Renal cortex interstitium (tissue), 15 donors: ENCODE measurements at places on chromosomes 2 and 18. TPM values are rescaled to one million over a fixed set of nuclear protein-coding genes. Genes with fewer than 3 reads are reported as not detected.

Gene TRIM43
- 1.00 TPM for polyA plus RNA-seq

DNA sequence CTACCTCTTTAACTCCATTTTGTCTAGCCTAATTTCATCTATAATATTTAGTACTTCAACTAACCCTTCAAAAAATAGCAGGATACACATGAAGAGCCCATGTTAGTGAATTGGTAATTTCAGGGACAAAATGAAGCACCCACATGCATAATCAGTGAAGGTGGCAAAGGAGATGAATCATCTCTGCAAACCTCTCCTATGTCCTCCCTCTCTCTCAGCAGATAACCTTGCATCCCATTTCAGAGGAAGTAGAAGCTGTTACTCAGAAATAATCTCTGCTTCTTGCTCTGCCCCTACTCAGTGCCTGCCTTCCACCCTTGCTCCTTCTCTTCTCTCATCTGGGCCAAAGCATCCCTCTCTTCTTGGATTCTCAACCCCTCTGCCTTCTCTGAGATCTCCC lies 60.2 kb upstream of the CAVIN2 start:
- DNase-seq = no peak

DNA sequence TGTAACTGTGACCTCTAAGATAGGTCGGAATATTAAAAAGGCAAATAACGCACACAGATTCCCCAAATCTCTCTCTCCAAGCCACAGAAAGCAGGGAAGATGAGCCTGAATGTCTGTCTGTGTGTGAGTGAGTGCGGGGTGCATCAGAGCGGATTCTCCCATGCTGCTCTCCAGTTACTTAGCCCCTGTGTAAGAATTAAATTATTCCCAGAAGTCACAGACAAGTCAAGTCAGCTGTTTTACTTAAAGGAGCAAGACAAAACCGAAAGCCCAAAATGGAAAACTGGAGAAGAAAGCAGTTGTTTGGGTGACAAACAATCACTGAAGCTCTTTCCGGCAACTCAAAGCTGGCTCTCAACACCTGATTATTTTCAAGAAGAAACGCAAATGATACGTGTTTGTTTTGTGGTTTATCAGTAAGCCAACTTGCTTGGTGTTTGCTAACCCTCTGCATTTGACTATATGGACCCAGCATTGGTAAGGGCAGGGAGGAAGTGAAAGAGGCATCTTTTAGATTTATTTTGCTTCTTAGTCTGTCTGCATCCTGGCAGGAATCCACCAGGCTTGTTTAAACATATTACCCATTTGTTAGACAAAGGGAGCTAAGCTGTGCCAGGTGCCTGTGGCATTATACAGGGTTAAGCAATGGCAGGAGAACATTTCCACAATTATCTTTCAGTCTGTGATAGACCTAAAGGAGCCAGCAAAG lies 121.5 kb upstream of the CREB1 start:
- no peak for DNase-seq

Gene FEZ2
- polyA plus RNA-seq = 90.9 TPM

GRCh38 chr2:175824243-175824642 lies 177.8 kb downstream of the LNPK start:
- no peak for DNase-seq

GRCh38 chr2:237633061-237633561 lies 5.7 kb downstream of the LRRFIP1 start:
- DNase-seq = no peak

DNA sequence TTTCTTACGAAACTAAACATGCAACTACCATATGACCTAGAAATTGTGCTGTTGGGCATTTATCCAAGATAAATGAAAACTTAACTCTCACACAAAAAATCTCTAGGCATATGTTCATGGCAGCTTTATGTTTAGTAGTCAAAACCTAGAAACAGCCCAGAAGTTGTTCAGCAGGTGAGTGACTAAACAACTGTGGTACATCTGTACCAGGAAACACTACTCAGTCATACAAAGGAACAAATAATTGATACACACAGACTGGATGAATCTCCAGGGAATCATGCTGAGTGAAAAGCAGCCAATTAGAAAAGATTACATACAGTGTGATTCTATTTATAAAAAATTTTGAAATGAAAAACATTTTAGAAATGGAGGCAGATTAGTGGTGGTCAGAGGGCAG lies 29.3 kb downstream of the DYNC2LI1 start:
- no peak for DNase-seq

Gene CNDP1
- polyA plus RNA-seq = 2.0 TPM
